HepG2 (cell line): ENCODE measurements at places on chromosomes 2 and 18.

DNA sequence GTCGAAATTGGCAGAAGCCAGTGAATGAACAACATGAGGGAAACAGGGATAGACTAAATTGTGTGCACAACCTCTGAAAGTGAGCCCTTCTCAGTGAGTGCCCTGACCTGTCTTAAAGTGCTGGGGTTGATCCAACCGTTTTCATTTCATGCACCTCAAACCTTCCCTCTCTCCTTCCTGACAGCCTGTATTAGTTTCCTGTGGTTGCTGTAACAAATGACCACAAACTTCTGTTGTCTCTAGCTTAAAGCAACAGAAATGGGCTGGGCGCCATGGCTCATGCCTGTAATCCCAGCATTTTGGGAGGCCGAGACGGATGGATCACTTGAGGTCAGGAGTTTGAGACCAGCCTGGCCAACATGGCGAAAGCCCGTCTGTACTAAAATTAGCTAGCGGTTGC lies 48.8 kb upstream of the PPP1CB start:
- no peak for DNase-seq

- peak; percentile 51 for DNase-seq
These were observed 60.9 kb downstream of the EDAR start for GRCh38 chr2:108927936-108928659.

DNA sequence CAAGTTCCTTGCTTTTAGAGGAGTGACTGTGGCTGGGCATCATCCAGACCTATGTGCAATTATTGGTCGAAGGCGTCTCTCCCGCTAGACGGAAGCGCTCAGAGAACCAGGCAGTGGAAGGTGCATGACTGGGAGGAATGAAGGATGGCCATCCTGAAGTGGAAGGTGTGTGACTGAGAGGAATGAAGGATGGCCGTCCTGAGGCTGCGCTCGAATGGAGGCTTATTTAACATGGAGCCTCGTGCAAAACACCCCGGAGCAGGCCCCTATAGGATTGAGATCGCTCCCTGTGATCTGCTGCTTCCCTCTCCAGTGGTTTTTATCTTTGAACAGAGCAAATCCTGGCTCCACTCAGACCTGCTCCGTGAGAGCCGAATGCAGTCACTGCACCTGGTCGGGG lies 140.2 kb upstream of the ID2 start:
- DNase-seq: no peak

DNA sequence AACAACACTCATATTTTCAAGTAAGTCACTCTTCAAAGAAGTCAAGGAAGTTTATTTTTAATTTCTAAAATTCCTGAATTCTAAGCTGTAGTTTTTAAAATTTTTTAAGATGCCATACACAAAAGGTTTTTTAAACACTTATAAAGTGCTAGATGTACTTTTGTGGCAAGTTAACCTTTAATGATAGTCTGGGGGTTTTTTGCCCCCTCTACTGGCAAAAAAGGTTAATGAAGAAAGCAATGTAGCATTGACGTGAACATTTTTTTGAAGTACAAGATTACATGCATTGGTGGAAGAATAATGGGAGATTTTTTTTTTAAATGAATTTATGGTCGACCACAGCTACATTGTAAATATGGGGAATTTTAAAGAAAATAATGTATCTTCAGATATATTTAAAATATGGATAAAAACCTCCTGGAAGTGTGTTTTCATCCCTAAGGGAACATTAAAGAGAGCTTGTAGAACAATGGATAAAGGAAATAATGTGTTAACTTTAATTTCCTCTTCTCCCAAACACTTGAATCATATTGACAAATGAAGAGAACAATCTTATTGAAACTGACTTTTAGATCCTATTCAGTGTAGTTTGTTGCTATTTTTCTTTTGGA lies 12.6 kb downstream of the ITPRID2 start:
- DNase-seq: peak; percentile 66

DNA sequence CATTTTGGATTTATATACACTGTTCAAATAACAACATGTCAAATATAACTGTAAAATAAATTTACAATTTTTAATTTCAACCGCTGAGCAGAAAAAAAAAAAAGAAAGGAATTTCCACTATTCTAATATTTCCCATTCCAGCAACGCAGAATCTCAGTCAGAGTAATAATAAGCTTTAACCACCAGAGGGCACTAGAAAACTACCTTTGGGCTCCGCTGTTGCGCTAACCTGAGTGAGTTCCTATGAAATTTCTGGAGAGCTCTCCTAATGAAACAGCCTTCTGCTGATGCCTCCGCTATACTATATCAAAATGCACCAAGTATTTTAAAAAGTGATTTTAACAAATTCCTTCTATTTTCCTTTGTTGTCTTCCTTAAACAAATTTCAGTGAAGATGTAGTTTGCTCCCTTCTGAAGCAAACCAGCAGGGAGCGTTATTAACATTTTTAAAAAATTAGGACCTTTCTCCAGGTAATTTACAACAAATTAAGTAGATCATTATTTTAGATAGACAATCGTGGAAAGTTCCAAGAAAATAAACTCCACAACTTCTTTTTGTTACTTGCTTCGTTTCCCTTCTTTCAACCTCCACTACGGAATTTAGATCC lies 23.0 kb downstream of the ERMN start:
- DNase-seq: peak; percentile 56

- no peak for DNase-seq
These were observed 354.4 kb upstream of the CDH19 start for GRCh38 chr18:66958309-66958708.
